Sigmoid colon (tissue), 7 donors: ENCODE measurements at places on chromosomes 5 and 9. TPM values are rescaled to one million over a fixed set of nuclear protein-coding genes. Genes with fewer than 3 reads are reported as not detected.

GRCh38 chr9:16817002-16817401, 53.5 kb downstream of the BNC2 start:
- H3K27ac ChIP-seq: no peak overlapping the region
- H3K4me3 ChIP-seq: no peak overlapping the region
- no peak for DNase-seq

- no peaks in the 10 kb centered on the region for H3K27me3 ChIP-seq
- H3K27ac ChIP-seq: peak overlapping the region; percentile 23
- no peak for DNase-seq
- no peak overlapping the region for H3K4me3 ChIP-seq
- H3K36me3 ChIP-seq: peaks cover 74% of the 10 kb centered on the region
These were observed 17.8 kb downstream of the FBXO38 start for GRCh38 chr5:148401604-148402003.

NEUROG1 gene
- polyA plus RNA-seq: not detected

CDKN2B gene
- polyA plus RNA-seq: 33.7 TPM

IL17B gene
- not detected for polyA plus RNA-seq

LHX6 gene
- polyA plus RNA-seq: 0.60 TPM

ZNF618 gene
- 1.2 TPM for polyA plus RNA-seq

DNA sequence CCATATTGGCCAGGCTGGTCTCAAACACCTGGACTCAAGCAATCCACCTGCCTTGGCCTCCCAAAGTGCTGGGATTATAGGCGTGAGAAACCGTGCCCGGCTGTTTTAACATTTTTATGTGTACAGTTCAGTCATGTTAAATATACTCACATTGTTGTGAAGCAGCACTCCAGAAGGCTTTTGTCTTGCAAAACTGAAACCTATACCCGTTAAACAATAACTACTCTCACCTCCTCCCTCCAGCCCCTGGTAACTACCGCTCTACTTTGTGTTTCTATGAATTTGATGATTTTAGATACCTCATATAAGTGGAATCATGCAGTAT, 23.1 kb upstream of the SHB start:
- H3K27ac ChIP-seq: no peak overlapping the region
- H3K4me3 ChIP-seq: no peak overlapping the region
- peaks cover 6% of the 10 kb centered on the region for H3K4me1 ChIP-seq
- no peaks in the 10 kb centered on the region for H3K27me3 ChIP-seq
- no peaks in the 10 kb centered on the region for H3K36me3 ChIP-seq

DAB2IP gene
- polyA plus RNA-seq: 52.4 TPM

HEXB gene
- polyA plus RNA-seq: 51.7 TPM

DNA sequence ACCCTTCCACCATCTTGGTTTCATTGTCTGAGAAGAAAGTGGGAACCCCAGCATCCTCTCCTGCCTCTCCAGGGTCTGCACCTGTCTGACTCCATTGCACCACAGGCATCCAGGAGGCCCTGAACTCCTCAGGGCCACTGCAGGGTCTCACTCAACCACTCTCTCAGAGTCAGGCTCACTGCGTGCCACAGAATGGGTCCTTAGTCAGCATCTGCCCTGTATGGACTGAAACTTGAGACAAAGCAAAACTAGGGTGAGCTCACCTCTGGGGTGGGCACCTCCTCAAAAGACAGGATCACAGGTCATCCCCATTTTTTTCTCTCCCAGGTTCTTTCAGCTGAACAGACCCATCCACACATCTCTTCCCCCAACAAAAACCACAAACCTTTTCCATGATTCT, 59.2 kb upstream of the CPEB4 start:
- H3K4me1 ChIP-seq: no peaks in the 10 kb centered on the region
- H3K4me3 ChIP-seq: no peak overlapping the region
- H3K27me3 ChIP-seq: no peaks in the 10 kb centered on the region
- no peaks in the 10 kb centered on the region for H3K36me3 ChIP-seq
- DNase-seq: no peak
- H3K27ac ChIP-seq: no peak overlapping the region

DAB2 gene
- 20.8 TPM for polyA plus RNA-seq

ZDHHC12 gene
- 123 TPM for polyA plus RNA-seq

GRCh38 chr9:68980341-68980914, 33.5 kb downstream of the PRKACG start:
- DNase-seq: peak; percentile 71
- no peak overlapping the region for H3K27ac ChIP-seq
- H3K36me3 ChIP-seq: no peaks in the 10 kb centered on the region
- H3K4me3 ChIP-seq: no peak overlapping the region
- peaks cover 42% of the 10 kb centered on the region for H3K4me1 ChIP-seq

DNA sequence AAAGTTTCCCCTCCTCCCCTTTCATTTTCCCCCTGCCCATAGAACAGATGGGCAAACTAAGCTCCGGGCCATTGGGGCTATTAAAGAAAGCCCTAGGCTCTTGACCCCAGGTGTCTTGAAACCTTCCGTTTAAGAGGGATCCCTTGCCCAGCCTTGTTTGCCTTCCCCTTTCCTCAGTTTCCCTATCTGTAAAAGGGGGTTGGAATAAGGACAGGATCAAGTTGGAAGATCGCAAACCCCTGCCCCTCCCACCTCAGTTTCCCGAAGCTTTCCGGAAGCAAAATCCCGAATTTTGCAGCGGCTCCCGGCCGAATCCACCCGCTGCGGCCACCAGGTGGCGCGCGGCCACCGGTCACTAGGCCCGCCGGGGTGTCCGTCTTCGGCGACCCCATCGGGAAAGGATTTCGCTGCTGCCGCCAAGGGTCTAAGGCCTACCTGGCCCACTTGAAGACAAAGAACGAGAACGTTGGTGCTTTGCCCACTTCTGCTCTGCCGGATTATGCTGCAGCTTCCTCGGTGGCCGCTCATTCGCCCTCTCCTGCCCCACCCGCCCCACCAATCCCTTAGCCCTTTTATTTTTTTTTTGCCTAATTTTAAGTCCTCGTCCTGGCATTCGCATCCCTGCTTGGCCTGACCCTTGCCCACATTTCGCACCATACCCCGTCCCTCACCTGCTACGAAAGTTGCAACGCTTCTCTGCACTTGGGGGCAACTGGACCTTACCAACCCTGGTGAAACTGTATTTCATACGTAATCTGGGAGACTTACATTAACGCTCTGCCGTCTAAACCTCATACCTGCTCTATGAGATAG, 962 bp upstream of the NR6A1 start:
- H3K4me1 ChIP-seq: peaks cover 34% of the 10 kb centered on the region
- no peaks in the 10 kb centered on the region for H3K36me3 ChIP-seq
- peak overlapping the region; percentile 50 for H3K4me3 ChIP-seq

GRCh38 chr5:107217721-107218130, 453.0 kb downstream of the EFNA5 start:
- H3K36me3 ChIP-seq: no peaks in the 10 kb centered on the region
- H3K4me3 ChIP-seq: no peak overlapping the region
- peak overlapping the region; percentile 66 for H3K27ac ChIP-seq

- no peaks in the 10 kb centered on the region for H3K27me3 ChIP-seq
- H3K4me3 ChIP-seq: no peak overlapping the region
- no peaks in the 10 kb centered on the region for H3K36me3 ChIP-seq
- no peak overlapping the region for H3K27ac ChIP-seq
- H3K4me1 ChIP-seq: peaks cover 31% of the 10 kb centered on the region
These were observed 291.4 kb downstream of the YTHDC2 start for GRCh38 chr5:113804943-113805342.

DNA sequence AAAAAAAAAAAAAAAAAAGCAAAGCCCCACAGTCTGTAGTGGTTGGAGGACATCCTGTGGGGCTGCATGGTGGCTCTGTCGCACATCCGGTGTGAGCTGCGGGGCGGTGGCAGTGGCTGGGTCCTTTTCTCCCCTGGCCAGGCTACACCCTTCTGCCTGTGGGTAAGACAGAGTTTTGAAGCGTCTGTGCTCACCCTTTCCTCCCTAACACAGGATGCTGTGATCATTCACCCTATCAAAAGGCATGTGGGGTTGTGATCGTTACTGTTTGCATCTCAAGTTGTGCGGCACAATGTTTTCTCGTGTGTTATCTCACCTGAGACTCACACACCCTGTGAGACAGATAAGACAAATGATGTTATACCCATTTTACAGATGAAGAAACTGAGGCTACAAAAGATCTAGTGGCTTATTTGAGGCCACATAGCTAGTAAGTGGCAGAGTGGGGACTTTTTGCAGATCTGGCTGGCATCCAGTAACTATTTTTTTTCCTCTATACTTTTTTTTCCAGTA, 17.5 kb downstream of the IRF1 start:
- no peak overlapping the region for H3K27ac ChIP-seq
- DNase-seq: peak; percentile 65
- H3K27me3 ChIP-seq: no peaks in the 10 kb centered on the region
- H3K36me3 ChIP-seq: peaks cover 7% of the 10 kb centered on the region
- H3K4me3 ChIP-seq: no peak overlapping the region

DNA sequence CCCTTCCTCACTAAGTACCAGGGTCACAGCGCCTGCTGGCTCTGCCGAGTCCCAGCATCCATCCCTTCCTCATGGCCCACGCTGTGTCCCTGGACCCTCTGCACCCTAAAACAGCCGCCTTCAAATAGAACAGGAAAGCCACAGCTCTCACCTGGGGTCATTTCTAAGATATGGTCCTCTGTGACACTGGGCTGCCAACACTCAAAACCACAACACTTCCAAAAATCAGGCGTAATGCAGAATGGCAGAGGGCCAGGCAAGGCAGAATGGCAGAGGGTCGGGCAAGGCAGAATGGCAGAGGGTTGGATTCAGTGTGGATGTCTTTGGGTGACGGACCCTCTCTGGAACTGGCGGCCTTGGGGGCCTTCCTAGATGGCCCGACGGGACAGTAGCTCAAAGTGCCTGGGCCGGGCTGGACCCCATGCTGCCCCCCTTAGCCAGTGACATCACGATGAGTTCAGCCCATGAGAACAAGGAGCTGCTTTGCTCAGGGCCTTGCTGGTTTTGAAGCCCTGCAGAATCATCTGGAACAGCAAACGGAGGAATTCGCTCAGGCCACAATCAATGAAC, 35.3 kb downstream of the ZDHHC11B start:
- no peaks in the 10 kb centered on the region for H3K4me1 ChIP-seq
- H3K4me3 ChIP-seq: no peak overlapping the region
- no peak overlapping the region for H3K27ac ChIP-seq
- DNase-seq: no peak
- H3K27me3 ChIP-seq: no peaks in the 10 kb centered on the region

- H3K27me3 ChIP-seq: no peaks in the 10 kb centered on the region
- H3K4me1 ChIP-seq: no peaks in the 10 kb centered on the region
- H3K36me3 ChIP-seq: no peaks in the 10 kb centered on the region
- no peak overlapping the region for H3K27ac ChIP-seq
These were observed 45.7 kb upstream of the SLCO4C1 start for GRCh38 chr5:102341681-102342288.

- no peak overlapping the region for H3K4me3 ChIP-seq
- H3K27me3 ChIP-seq: no peaks in the 10 kb centered on the region
- H3K27ac ChIP-seq: no peak overlapping the region
- H3K4me1 ChIP-seq: no peaks in the 10 kb centered on the region
- H3K36me3 ChIP-seq: no peaks in the 10 kb centered on the region
These were observed 40.1 kb downstream of the FREM1 start for GRCh38 chr9:14870090-14870489.

- H3K36me3 ChIP-seq: no peaks in the 10 kb centered on the region
- H3K27ac ChIP-seq: no peak overlapping the region
- H3K4me1 ChIP-seq: no peaks in the 10 kb centered on the region
- H3K4me3 ChIP-seq: no peak overlapping the region
These were observed 101.6 kb downstream of the CRB2 start for GRCh38 chr9:123457583-123457982.

- no peaks in the 10 kb centered on the region for H3K4me1 ChIP-seq
- no peak overlapping the region for H3K27ac ChIP-seq
- no peaks in the 10 kb centered on the region for H3K27me3 ChIP-seq
- no peak for DNase-seq
These were observed 93.8 kb downstream of the ITGA1 start for GRCh38 chr5:52881468-52881867.

- no peaks in the 10 kb centered on the region for H3K36me3 ChIP-seq
- no peaks in the 10 kb centered on the region for H3K4me1 ChIP-seq
- DNase-seq: peak; percentile 99
- H3K27ac ChIP-seq: peak overlapping the region; percentile 96
These were observed 148.2 kb upstream of the KLF4 start for GRCh38 chr9:107637421-107638420.

DNA sequence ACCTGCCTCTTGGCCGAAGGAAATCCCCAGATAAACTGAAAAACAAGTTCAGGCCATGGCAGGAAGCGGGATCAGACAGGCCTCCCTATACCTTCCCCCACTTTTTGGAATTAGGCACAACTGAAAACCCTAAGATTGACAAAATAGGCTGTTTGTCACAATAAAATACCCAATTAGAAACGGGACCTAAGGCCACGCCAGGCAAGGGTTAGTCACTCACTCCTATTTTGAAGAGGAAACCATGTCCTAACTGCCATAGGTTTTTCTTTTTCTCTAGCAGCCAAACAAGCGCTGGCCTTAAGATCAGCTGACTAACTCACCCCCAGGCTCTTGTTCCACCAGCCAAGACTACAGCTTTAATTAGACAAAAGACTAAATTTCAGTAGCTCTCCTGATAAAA, 11.9 kb downstream of the FBP2 start:
- H3K27ac ChIP-seq: no peak overlapping the region
- no peak overlapping the region for H3K4me3 ChIP-seq
- H3K4me1 ChIP-seq: peaks cover 6% of the 10 kb centered on the region
- H3K36me3 ChIP-seq: no peaks in the 10 kb centered on the region

- H3K4me1 ChIP-seq: no peaks in the 10 kb centered on the region
- H3K36me3 ChIP-seq: no peaks in the 10 kb centered on the region
- no peak for DNase-seq
These were observed 481.2 kb downstream of the ACTL7B start for GRCh38 chr9:108374626-108375025.

DNA sequence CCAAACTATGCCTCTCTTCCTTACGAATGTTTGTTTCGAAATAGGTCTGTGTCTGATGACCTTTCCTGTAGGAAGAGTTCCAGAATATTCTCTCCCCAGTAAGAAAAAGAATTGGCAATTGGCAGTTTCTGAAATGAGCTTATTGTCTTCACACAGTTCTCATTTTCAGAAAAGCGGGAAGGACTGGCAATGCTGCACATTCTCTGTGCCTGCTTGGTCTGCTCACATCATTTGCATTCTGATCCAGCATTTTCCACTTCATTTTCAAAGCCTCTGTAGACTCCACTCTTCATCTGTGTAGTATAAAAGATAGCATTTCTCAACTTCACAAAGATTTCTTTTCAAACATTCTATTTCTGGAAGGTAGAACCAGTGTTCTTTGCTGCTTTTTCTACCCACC, 120.6 kb upstream of the CCDC112 start:
- H3K36me3 ChIP-seq: no peaks in the 10 kb centered on the region
- DNase-seq: no peak
- H3K27ac ChIP-seq: no peak overlapping the region

FBXW2 gene
- polyA plus RNA-seq: 24.0 TPM

GRCh38 chr9:99948896-99949295, 42.4 kb downstream of the STX17 start:
- no peak for DNase-seq
- no peaks in the 10 kb centered on the region for H3K27me3 ChIP-seq
- H3K4me3 ChIP-seq: no peak overlapping the region

ZNF169 gene
- 1.2 TPM for polyA plus RNA-seq

NIM1K gene
- polyA plus RNA-seq: not detected
